ENCODE measurements at places on chromosomes 3 and 15.

GRCh38 chr3:46442576-46443530 lies 21.9 kb downstream of the LTF start:
- peak; percentile 54 for DNase-seq

GRCh38 chr3:169348929-169349621 lies 314.4 kb downstream of the MECOM start:
- DNase-seq, result no peak

- DNase-seq, result no peak
These were observed 71.0 kb downstream of the FILIP1L start for GRCh38 chr3:100043271-100043670.

DNA sequence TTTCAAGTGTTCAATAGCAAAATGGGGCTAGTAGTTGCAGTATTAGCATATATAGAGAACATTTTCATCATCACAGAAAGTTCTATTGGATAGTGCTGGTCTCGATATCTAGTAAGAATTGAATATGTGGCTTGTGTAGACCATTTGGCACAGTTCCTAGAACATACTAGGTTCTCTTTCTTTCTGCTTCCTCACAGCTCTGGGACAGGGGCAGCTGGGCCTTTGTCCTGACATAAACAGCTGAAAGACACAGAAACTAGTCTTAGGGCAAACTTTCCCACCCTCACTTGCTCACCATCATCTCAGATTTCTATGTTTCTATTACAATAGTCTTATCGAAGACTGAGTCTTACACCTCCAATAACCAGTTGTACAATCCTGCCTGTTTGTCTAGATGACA lies 63.7 kb upstream of the DLG1 start:
- DNase-seq, result no peak

GRCh38 chr3:30341851-30342250 lies 264.6 kb upstream of the TGFBR2 start:
- DNase-seq, result no peak

DNA sequence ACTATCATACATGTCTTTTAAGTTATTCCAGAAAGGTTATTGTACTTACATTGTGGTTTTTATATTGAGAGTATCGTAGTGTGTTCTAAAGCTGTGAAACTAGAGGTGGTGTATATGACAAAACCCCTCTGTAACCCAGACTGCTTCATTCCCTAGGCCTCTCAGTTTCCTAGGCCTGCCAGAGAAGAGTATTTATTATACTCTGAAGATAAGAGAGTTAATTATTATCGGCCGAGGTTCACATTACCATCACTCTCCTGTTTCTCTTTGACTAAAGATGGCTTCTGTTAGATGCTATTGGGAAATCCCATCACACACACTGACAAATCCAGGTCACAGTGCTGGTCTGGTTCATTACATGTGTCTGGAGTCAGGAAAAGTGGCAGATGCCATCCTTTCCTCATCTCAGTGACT lies 20.5 kb downstream of the EXOSC7 start:
- no peak for DNase-seq

DNA sequence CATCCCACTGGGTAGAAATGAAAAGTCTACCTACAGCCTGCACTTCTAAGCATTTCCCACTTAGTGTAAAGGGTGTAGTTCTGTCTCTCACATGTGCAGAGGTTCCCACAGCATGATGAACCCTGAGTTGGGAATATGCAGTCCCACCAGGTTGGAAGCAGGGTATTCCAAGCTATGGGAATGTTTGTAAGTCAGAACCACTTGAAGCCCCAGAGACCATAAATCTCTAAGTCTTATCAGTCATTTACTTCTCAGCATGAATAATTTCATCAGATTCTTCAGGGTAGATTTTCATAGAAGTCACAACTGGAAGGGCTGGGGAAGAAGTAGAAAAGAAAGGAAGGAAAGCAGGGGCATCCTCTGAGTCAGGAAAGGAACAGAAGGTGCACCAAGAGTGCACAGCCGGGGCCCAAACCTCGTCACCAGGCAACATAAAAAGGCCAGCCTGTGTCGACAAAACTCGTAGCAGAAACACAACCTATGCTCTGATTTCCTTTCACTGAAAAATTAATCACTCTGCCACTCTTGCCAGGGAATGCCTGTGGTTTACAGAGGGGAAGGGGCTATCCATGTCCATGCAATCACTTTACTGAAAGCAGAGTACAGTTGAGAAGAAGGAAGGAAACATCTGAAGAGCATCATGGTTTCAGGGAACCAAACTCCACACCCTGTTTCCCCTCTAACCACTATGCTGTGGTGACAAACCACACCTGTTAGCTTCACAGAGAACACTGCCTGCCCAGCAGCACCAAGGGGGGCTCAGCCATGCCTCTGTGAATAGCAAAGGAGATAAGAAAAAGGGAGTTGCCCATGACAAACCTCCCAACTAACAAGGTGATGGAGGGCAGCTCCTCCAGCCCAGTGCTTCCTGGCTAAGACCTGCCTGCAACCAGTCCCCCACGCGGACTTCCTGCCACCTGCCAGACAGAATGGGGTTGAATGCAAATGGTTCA lies 40.5 kb downstream of the SH3BP5 start:
- DNase-seq, result peak; percentile 73

- peak; percentile 14 for DNase-seq
These were observed 60.6 kb upstream of the RPL35A start for GRCh38 chr3:197889204-197889930.

DNA sequence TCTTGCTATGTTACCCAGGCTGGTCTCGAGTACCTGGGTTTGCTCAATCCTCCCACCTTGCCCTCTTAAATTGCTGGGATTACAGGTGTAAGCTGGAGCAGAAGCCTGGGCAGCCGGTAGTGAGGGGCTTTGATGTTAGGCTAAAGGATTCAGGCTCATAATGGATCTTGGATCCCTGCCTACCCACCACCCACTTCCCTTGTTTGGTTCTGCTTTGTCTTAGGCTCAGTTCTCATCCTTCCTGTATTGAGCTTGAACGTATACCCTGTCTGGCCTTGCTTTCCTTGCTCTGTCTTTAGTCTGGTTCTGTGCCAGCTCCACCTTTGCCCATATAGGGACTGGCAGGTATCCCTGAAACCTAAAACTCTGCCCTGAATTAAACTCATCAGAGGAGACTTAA lies 1.7 kb downstream of the PPCDC start:
- no peak for DNase-seq

- DNase-seq, result no peak
These were observed 194.1 kb downstream of the TPRG1 start for GRCh38 chr3:189365609-189366564.

GRCh38 chr3:30708472-30708871 lies 102.1 kb downstream of the TGFBR2 start:
- DNase-seq, result no peak

DNA sequence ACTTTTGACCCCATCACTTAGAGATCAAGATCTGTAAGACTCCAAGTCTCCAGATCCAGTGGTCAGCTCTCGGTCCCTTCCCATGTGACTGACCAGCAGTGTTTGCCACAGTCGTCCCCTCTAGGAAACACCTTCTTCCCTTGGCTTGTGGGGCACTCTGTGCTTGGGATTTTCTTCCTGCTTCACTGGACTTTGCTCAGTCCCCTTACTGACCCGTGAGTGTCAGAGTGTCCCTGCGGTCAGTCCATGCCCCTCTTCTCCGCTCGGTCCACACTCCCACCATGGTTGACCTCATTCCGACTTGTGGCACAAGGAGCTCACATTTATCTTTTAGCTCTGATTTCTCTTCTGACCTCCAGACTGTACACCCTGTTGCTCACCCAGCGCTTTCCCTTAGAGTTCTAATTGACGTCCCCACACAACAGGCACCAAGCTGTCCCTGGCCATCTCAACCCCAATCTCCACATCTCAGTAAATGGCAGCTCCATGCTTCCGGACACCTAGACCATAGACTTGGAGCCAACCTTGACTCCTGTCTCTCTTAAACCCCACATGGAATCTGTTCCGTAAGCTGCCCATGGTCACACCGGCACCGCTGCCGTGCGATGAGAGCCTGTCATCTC lies 67.9 kb downstream of the APBA2 start:
- no peak for DNase-seq

DNA sequence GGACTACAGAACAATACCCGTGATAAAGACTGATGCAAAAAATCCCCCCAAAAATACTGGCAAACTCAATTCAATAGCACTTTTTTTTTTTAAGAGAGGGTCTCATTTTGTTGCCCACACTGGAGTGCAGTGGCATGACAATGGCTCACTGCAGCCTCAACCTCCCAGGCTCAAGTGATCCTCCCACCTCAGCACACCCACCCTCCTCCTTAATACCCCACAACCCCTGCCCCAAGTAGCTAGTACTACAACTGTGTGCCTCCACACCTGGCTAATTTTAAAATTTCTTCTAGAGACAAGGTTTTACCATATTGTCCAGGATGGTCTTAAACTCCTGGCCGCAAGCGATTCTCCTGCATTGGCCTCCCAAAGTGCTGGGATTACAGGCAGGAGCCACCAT lies 11.4 kb downstream of the TOP2B start:
- no peak for DNase-seq

GRCh38 chr15:83278191-83278590 lies 6.3 kb downstream of the BNC1 start:
- DNase-seq, result no peak

- no peak for DNase-seq
These were observed 271.9 kb upstream of the TPRG1 start for GRCh38 chr3:188899881-188900280.

GRCh38 chr15:81653259-81653658 lies 279.2 kb upstream of the TMC3 start:
- DNase-seq, result no peak

DNA sequence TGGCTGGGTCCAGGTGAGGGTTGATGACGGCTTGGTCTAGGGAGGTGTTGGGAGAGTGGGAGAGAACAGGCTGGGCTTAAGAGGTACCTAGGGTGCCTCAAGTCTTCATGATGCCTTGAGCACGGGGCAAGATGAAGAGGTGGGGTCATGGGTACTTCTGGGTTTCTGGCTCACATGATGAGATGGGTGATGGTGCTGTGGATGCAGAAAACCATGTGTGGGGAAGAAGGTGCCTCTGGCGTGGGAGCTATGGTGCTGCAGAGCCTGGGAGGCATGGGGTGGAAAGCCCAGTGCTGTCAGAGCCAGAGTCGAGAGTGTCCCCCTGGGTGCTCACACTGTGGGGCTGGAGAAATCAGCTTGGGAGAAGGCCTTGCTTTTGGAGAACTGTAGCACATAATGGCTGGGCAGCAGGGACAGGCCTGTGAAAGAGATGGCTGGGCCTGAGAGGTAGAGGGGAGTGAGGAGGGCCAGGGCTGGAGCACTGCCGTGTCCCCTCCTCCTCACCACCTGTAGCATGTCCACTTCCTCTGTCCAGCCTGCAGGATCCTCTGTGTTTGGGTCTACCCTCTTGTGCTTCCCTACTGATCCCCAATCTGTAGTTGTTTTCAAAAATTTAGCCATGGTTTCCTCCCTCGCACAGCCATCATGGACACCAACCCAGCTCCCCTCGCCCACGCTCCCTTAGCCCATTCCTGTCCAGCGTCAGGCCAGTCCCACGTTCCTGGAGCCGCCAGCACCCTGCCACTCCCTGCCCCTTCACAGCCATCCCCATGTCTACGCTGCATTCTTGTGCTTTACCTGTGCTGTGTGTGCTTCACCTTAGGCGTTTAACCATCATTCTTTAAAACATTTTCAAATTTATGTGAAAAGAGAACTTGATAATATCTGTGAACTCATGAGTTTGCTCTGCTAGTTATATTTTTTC lies 132.0 kb downstream of the EEFSEC start:
- DNase-seq, result peak; percentile 4

GRCh38 chr3:43770426-43771103 lies 79.8 kb downstream of the ABHD5 start:
- DNase-seq, result peak; percentile 39

GRCh38 chr3:184944241-184944640 lies 132.3 kb downstream of the VPS8 start:
- no peak for DNase-seq

- no peak for DNase-seq
These were observed 871.9 kb upstream of the GBE1 start for GRCh38 chr3:82633319-82633718.

Measured in activated T-cell treated with anti-CD3 and anti-CD28 coated beads, Interleukin-2, amount 50 U/mL, for 48 hours (primary cell).